ENCODE measurements at places on chromosomes 3 and 15. TPM values are rescaled to one million over a fixed set of nuclear protein-coding genes. Genes with fewer than 3 reads are reported as not detected.

The ZBED2 gene
- total RNA-seq = 45.1 TPM

The GABRG3 gene
- not detected for total RNA-seq

The ITIH3 gene
- total RNA-seq = not detected

The ESYT3 gene
- total RNA-seq = 6.4 TPM

The CLDN16 gene
- 0.20 TPM for total RNA-seq

The CHRM5 gene
- total RNA-seq = not detected

The ELL3 gene
- 7.0 TPM for total RNA-seq

The SERINC4 gene
- total RNA-seq = 0.46 TPM

The SPATA12 gene
- total RNA-seq = 0.57 TPM

The GNAT1 gene
- 0.48 TPM for total RNA-seq

DNA sequence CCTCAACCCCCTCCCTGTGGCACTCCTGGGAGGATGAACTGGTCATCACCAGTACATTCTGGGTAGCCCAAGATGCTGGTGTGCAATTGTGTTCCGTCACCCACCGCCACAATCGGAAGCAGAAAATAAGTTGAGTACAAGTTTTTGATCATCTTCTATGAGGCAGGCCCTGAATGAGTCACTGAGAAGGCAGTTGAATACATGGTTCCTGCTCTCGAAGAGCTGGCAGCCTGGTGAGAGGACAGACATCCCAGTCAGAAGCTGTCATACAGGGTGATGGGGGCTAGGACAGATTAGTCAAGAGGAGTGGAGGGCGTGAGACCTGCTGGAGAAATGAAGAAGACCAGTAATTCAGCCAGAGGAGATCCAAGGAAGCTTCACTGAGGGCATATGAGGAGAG is 6.2 kb downstream of the CEMIP start:
- H3K27ac ChIP-seq = no peak overlapping the region
- H3K4me1 ChIP-seq = peaks cover 17% of the 10 kb centered on the region
- no peaks in the 10 kb centered on the region for H3K27me3 ChIP-seq
- peaks cover 13% of the 10 kb centered on the region for H3K36me3 ChIP-seq
- H3K4me3 ChIP-seq = no peak overlapping the region

DNA sequence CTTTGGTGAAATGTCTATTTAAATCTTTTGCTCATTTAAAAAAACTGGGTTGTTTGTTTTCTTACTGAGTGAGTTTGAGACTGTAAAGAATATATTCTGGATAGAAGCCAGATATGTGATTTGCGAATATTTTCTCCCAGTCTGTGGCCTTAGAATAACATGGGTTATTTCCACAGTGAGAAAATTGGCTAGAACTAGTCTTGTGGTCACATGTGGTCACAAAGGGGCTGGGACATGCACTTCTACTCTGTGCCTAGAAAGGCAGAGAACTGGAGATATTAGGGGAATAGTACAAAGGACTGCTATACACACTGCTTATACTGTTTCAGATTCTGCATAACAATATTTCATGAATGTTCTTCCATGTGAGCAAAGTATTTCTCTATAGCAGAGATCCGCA is 79.9 kb upstream of the RGMA start:
- H3K27ac ChIP-seq = no peak overlapping the region
- H3K36me3 ChIP-seq = no peaks in the 10 kb centered on the region

DNA sequence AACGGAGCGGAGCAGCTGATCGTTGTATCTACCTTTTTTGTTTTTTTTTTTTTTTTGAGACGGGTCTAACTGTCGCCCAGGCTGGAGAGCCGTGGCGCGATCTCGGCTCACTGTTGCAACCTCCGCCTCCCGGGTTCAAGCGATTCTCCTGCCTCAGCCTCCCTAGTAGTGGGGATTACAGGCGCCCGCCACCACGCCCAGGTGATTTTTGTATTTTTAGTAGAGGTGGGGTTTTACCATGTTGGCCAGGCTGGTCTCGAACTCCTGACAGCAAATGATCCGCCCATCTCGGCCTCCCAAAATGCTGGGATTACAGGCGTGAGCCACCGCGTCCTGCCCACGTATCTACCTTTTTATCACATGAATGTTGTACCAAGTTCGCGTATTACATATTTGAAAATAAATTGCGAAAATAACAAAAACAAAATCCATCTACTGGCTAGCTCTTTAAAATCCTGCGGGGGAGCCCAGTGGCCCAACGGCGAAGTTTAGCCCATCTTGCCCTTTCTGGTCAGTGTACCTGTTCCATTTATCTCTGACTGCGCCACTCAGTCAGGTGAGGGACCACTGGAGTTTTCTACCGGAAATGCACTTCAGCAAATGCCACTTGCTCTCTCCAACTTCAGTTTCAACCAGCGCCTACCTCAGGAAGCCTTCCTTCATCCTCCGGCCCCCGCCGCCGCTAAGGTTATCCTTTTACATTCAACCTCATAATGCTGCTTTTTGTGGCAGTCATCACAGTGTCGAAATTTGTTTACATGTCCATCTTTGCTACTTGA is 1.2 kb upstream of the EIF3J start:
- no peak for DNase-seq
- H3K27me3 ChIP-seq = no peaks in the 10 kb centered on the region
- H3K27ac ChIP-seq = peak overlapping the region; percentile 90

GRCh38 chr3:190972840-190973270 is 110.4 kb upstream of the GMNC start:
- no peak overlapping the region for H3K27ac ChIP-seq
- H3K27me3 ChIP-seq = no peaks in the 10 kb centered on the region
- no peak overlapping the region for H3K4me3 ChIP-seq
- H3K4me1 ChIP-seq = peaks cover 8% of the 10 kb centered on the region
- peak; percentile 48 for DNase-seq

DNA sequence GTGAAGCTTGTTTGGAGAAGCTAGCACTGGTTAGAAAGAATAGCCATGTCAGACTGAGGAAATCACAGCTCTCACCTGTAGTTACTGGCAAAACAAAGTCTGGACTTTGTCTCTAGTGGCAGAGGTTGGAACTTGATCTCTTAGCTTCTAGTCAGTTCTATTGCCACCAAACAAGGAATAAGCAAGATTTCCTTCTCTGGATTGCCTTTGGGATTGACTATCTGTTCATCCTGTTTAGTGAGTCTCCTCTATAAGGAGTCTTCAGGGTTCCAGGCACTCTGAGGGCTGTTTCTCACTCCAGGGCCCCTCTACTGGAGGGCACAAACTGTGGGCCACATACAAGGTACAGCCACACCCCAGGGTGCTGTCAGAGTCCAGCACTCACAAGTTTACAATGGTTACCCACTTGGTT is 426.6 kb upstream of the THBS1 start:
- H3K4me3 ChIP-seq = no peak overlapping the region
- no peak for DNase-seq
- peaks cover 25% of the 10 kb centered on the region for H3K4me1 ChIP-seq

DNA sequence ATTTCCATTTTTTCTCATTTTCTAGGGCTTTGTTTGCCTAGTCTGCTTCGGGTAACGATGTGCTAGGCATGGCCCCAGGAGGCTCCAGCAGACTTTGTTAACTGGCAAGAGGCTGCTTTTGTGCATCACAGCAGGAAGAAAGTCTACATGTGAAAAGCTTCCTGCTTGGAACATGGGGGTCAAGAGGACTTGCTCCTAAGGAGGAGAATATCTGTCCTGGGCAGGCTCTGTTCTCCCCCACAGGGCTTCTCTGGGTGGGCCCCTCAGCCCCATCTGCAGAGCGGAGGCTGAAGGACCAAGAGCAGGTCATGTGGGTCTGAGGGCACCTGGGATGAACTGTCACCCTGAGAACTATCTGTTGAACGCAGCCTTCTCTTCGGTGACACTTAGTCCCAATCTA is 94.7 kb downstream of the CCNL1 start:
- DNase-seq = no peak
- H3K36me3 ChIP-seq = no peaks in the 10 kb centered on the region
- H3K27me3 ChIP-seq = no peaks in the 10 kb centered on the region
- no peak overlapping the region for H3K27ac ChIP-seq
- no peaks in the 10 kb centered on the region for H3K4me1 ChIP-seq

DNA sequence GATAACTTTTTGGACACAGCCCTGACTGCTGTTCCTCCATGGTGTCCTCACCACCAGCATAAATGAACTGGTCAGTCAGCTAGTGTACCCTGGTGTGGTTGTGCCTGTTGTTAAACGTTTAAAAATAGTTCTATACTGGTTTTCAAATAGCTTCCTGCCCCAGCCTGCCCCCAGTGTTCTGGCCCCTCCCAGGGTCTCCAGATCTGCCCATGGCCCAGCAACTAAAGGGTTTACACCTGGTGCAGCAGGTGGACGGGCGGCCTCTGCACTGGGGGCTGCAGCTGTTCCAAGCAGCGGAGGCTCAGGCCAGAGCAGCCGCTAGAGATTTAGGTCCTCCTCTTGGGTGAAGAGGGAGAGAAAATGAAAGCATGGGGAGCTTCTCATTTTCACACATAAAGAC is 6.1 kb upstream of the NR2E3 start:
- H3K27me3 ChIP-seq = no peaks in the 10 kb centered on the region
- H3K36me3 ChIP-seq = no peaks in the 10 kb centered on the region
- no peak overlapping the region for H3K27ac ChIP-seq
- H3K4me3 ChIP-seq = no peak overlapping the region
- H3K4me1 ChIP-seq = peaks cover 20% of the 10 kb centered on the region

GRCh38 chr15:78637776-78638435 is 3.1 kb downstream of the CHRNB4 start:
- H3K27me3 ChIP-seq = peaks cover 15% of the 10 kb centered on the region
- H3K27ac ChIP-seq = no peak overlapping the region
- H3K4me3 ChIP-seq = no peak overlapping the region

- peaks cover 65% of the 10 kb centered on the region for H3K27me3 ChIP-seq
- H3K27ac ChIP-seq = no peak overlapping the region
- H3K4me3 ChIP-seq = no peak overlapping the region
- no peaks in the 10 kb centered on the region for H3K4me1 ChIP-seq
- no peak for DNase-seq
Observed at GRCh38 chr3:127350172-127351050, 62.6 kb upstream of the PRR20G start.

DNA sequence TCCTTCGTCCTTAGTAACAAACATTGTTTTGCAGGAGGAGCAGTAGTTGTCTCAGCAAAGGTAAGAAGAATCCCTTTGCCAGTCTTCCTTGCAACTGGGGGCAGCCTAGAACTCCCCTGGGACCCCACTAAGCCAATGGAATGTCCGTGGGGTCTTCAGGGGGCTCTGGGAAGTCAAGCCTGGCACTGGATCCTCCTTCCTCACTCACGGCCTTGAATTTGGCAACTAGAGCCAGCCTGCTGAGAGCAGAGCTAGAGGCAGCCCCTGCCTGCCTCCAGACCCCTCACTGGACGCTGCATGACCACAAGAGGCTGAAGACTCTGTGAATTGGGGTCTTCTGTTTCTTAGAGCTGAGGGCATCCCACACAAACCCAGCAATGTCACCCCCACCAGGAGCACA is 18.6 kb upstream of the PRR23E start:
- H3K36me3 ChIP-seq = no peaks in the 10 kb centered on the region
- H3K27me3 ChIP-seq = peaks cover 35% of the 10 kb centered on the region

- no peaks in the 10 kb centered on the region for H3K4me1 ChIP-seq
- no peaks in the 10 kb centered on the region for H3K36me3 ChIP-seq
- H3K27me3 ChIP-seq = no peaks in the 10 kb centered on the region
- no peak overlapping the region for H3K27ac ChIP-seq
Observed at GRCh38 chr3:77530870-77531269, 491.0 kb downstream of the ROBO2 start.

DNA sequence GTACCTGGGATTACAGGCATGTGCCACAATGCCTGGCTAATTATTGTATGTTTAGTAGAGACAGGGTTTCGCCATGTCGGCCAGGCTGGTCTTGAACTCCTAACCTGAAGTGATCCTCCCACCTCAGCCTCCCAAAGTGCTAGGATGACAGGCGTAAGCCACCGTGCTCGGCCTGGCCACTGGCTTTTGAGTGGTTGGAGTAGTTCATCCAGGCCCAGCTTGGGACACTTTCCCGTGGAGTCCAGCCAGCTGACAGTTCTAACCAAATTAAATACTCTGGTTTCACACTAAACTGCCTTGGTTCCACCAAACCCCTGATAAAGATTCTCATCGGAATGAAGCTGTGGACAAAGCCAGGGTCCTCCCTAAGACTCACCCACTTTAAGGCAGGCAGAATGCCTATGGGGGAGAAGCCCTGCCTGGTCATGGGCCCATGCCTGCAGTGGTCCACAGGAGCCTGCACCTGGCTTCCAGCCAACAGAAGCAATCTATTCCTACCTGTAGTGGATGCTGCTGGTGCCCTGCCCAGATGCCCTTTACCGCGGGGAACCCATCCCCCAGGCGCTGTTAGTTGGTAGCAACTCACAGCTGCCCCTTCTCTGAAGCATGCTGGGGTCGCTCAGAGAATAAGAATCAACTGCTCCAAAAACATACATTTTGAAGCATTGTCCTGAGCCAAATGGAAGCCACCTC is 5.2 kb upstream of the SLC28A1 start:
- H3K4me1 ChIP-seq = peaks cover 21% of the 10 kb centered on the region
- no peaks in the 10 kb centered on the region for H3K27me3 ChIP-seq

DNA sequence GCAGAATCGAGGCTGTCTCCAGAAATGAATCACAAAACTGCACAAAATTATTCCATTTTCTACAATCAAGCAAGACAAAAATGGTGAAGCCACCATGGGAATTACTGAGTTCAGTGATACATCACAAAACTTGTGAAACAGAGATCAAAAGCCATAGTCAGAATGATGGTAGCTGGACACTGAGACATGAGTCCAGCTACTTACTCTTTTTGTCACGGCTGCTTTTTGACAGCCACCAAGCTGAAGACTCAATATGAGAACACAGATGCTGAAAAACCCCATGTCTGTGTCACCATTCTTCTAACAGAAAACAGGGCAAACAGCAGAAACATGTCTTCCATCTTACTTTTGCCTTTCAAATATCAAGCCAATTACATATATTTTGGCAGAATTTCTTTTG is 237.6 kb downstream of the LPP start:
- H3K4me1 ChIP-seq = 0 out of 2 replicates have a peak, but pooled peaks cover 5% of the 10 kb centered on the region
- no peak overlapping the region for H3K4me3 ChIP-seq
- no peak for DNase-seq
- no peak overlapping the region for H3K27ac ChIP-seq
- H3K27me3 ChIP-seq = no peaks in the 10 kb centered on the region

GRCh38 chr3:10531031-10531430 is 25.6 kb upstream of the ATP2B2 start:
- H3K4me3 ChIP-seq = no peak overlapping the region
- no peaks in the 10 kb centered on the region for H3K36me3 ChIP-seq
- no peak for DNase-seq
- peaks cover 88% of the 10 kb centered on the region for H3K27me3 ChIP-seq

- H3K4me3 ChIP-seq = no peak overlapping the region
- DNase-seq = no peak
- H3K27me3 ChIP-seq = peaks cover 7% of the 10 kb centered on the region
- H3K27ac ChIP-seq = no peak overlapping the region
- H3K4me1 ChIP-seq = no peaks in the 10 kb centered on the region
Observed at GRCh38 chr15:88246081-88246480, 10.5 kb downstream of the NTRK3 start.

GRCh38 chr3:171862993-171863521 is 19.9 kb downstream of the TMEM212 start:
- H3K4me1 ChIP-seq = no peaks in the 10 kb centered on the region
- no peaks in the 10 kb centered on the region for H3K27me3 ChIP-seq
- no peak for DNase-seq
- no peak overlapping the region for H3K27ac ChIP-seq
- H3K4me3 ChIP-seq = no peak overlapping the region
